Muscle of arm (tissue), 14 donors: ENCODE measurements at places on chromosomes 16 and 17. TPM values are rescaled to one million over a fixed set of nuclear protein-coding genes. Genes with fewer than 3 reads are reported as not detected.
A peak's percentile ranks its signal among the peaks of the same experiment; 100 is the strongest.

GRCh38 chr17:62910277-62910676 is 55.8 kb upstream of the TANC2 start:
- no peak for DNase-seq

DNA sequence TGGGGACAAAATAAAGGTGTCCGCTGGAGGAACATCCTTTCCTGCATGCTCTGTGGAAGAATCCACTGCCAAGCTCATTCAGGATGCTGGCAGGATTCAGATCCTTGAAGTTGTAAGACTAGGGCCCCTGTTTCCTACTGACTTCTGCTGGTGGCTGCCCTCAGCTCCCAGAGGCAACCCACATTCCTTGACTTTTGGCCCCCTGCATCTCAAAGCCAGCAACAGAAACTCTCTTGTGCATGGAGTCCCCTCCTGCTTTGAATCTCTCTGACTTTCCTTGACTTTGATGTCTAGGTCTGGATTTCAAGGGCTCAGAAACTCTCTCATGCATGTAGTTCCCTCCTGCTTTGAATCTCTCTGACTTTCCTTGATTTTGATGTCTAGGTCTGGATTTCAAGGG is 461.5 kb downstream of the WWOX start:
- no peak for DNase-seq

- no peak for DNase-seq
Measured at GRCh38 chr17:27976331-27976730, 66.1 kb upstream of the NLK start.

DNA sequence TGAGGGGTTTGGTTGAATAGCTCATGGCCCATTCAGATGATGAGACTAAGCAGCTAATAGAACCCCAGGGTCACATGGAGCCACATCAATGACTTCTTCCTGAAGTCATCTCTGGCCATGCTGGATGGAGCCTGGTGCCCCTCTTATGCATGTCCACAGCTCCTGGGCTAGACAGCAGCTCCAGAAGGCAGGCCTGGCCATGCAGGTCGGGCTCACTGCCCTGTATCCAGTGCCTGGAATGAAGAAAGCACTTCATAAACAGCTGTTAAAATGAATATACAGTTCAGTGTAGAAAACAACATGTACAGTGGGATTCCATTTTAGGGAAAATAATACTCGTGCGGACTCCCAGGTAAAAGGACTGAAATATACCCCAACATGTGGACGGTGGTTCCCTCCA is 73.9 kb downstream of the GNAO1 start:
- DNase-seq, result no peak

GRCh38 chr16:22316411-22316811 is 19.2 kb downstream of the POLR3E start:
- DNase-seq, result no peak

DNA sequence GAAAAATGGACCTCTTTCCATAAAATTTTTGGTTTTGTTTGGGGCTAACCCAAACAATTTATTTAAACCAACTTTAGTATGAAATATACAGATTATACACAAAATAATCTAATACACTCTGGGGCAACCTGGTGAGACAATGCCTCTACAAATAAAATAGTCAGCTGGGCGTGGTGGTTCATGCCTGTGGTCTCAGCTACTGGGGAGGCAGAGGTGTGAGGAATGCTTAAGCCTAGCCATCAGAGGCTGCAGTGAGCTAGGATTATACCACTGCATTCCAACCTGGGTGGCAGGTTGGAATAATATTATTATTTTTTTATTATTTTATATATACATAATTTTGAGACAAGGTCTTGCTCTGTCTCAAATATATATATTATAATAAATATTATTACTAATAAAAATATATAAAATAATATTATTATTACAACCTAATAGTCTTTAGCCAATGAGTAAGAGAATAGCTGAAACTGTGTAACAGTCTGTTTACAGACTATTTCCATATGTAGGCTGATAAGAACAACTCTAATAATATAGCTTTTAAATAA is 50.5 kb downstream of the GLG1 start:
- DNase-seq, result no peak

DNA sequence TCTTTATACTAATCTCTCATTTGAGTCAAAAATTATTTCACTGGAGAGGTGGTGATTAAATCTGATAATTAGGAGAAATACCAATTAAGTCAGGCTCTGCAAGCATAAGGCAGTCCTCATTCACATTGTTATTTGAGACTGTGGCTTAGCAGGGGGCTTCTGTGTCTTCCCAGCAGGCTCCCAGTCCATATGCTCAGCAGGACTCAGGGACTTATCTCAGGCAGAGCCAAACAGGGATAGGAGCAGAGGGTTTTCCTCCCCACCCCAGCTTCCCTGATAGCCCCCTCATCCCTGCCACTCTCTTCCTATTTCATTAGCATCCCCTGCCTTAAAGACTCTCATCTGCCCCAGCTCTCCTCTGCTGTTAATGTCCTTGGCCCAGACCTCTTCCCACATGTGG is 104.3 kb upstream of the DNAH9 start:
- no peak for DNase-seq

DNA sequence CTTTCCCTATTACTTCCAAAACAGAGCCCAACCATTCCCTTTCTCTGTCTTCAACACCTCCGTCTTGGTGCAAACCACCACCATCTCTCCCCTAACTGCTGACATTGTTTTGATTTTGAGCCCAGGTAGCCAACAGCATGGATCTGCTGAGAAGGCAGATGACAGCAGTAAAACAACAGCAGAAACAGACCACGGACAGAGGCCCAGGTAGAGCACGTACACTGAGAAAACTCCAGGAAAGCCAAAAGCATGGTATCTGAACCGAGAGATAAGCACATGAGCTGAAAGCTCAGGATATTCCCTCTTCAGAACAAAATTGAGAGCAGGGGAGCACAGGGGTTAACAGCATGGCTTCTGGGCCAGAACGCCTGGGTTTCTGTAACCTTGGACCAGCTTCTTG is 18.9 kb upstream of the MAP3K14 start:
- no peak for DNase-seq

GRCh38 chr16:70573451-70574121 is 50.0 kb downstream of the SF3B3 start:
- DNase-seq, result peak; percentile 84

The RHBDL1 gene
- polyA plus RNA-seq, result 1.0 TPM

The NHERF2 gene
- polyA plus RNA-seq, result 52.8 TPM

The TBC1D3C gene
- polyA plus RNA-seq, result not detected
